Heart right ventricle (tissue), 16 donors: ENCODE measurements at places on chromosomes 7 and 10. TPM values are rescaled to one million over a fixed set of nuclear protein-coding genes. Genes with fewer than 3 reads are reported as not detected.

DNA sequence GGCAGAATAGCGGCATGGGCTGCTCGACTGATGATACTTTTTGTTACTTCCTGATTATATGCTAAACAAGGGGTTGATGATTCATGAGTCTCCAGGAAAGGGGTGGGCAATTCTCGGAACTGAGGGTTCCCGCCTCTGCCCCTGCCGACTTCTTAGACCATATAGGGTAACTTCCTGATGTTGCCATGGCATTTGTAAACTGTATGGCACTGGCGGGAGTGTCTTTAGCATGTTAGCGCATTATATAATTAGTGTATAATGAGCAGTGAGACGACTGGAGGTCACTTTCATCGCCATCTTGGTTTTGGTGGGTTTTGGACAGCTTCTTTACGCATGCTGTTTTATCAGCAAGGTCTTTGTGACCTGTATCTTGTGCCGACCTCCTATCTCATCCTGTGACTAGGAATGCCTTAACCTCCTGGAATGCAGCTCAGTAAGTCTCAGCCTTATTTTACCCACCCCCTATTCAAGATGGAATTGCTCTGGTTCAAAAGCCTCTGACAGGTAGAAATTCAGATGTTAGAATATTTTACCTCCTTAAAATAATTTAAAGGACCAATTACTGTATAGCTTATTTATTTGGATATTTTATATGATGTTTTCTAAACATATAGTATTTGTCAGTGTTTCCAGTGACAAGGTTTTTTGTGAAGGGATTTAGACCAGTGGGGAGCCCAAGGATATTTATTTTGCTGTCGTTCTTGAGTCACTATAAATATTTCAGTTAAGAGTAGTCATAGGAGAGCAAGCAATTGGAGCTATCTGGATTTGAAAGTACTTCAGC, 90.1 kb upstream of the PIK3CG start:
- H3K27ac ChIP-seq, result no peak overlapping the region
- H3K4me1 ChIP-seq, result no peaks in the 10 kb centered on the region
- DNase-seq, result no peak
- no peaks in the 10 kb centered on the region for H3K27me3 ChIP-seq
- H3K4me3 ChIP-seq, result no peak overlapping the region

DNA sequence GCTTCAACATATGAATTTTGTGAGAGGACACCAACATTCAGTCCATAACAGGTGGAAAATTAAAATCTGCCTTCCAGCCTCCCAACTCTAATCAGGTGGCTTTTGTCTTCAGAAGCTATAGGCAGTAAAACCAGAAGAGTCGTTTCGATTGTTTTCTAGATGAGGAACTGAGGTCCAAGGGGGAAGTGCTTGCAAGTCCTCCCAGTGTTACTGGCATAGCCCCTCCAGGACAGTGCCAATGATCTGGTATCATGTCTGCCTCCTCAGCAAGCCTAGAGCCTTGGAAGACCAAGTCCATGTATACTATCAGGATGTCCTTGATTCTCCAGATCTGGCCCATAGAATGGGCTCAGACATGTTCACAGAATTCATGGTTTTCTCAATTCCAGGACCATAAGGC, 16.9 kb downstream of the CYP26A1 start:
- H3K36me3 ChIP-seq, result no peaks in the 10 kb centered on the region
- no peaks in the 10 kb centered on the region for H3K4me1 ChIP-seq
- no peak overlapping the region for H3K4me3 ChIP-seq
- DNase-seq, result no peak
- H3K27ac ChIP-seq, result no peak overlapping the region
- peaks cover 3% of the 10 kb centered on the region for H3K27me3 ChIP-seq

DNA sequence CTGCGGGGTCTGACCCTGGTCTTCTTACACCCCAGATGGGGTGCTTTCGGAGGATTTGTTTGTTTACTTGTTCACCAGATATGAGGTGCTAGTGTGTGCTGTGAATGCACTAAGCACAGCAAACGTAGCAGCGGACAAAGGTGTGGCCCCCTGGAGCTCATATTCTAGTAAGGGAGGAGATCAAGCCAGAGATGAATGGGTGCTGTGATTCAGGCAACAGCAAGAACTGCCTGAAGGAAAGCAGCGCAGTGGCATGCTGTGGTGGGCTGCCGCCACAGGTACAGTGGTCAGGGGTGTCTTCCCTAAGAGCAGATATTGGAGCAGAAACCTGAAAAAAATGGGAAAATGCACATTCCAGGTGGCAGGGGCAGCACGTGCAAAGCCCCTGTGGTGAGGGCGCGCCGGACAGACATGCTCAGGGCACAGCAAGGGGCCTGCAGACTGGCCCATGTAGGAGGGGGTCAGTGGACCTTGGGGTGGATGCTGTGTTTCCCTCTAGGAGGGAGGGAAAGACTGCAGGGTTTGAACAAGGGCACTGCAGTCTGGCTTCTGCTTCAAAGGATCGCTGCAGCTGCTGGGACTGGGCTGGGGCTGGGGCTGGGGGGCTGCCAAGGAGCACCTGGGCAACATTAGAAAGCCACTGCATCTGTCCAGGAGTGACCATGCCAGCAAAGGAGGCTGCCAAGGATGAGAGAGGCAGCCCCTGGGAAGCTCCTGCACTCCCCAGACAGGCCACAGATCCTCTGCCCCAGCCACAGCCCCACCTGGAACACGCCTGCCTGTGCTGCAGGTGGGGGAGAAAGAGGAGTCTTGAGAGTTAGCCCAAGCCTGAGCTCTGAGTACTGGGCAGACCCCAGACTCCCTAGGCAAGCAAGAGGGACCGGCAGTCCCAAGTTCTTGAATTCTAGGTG, 927 bp upstream of the DEPP1 start:
- no peak overlapping the region for H3K4me3 ChIP-seq
- H3K27me3 ChIP-seq, result no peaks in the 10 kb centered on the region
- peaks cover 6% of the 10 kb centered on the region for H3K36me3 ChIP-seq
- peaks cover 93% of the 10 kb centered on the region for H3K4me1 ChIP-seq
- peak overlapping the region; percentile 88 for H3K27ac ChIP-seq

- no peaks in the 10 kb centered on the region for H3K4me1 ChIP-seq
- no peaks in the 10 kb centered on the region for H3K27me3 ChIP-seq
- H3K36me3 ChIP-seq, result no peaks in the 10 kb centered on the region
- no peak for DNase-seq
- no peak overlapping the region for H3K4me3 ChIP-seq
These were observed 148.6 kb downstream of the ELFN1 start for GRCh38 chr7:1818575-1819258.

- no peak overlapping the region for H3K27ac ChIP-seq
- DNase-seq, result no peak
- no peaks in the 10 kb centered on the region for H3K4me1 ChIP-seq
These were observed 60.3 kb downstream of the ATOH7 start for GRCh38 chr10:68171539-68172080.

DNA sequence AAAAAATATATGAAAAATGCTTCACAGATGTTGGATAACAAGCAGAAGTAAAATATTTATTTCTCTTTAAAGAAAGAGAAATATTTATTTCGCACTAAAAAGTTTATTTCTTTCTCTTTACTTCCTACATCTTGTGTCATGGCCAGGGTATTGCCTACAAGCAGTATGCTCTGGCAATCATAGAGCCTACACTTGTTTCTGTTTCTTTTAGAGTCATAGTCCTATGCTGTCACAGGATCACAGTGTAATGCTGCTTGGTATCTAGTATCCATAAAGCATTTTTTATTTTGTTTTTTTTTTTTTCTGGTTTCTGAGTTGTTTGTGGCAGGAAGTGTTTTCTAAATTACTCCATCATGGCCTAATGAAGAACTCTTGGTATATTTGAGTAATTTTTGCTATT, 116.0 kb downstream of the ATRNL1 start:
- no peaks in the 10 kb centered on the region for H3K4me1 ChIP-seq
- H3K27ac ChIP-seq, result no peak overlapping the region
- no peak for DNase-seq
- H3K36me3 ChIP-seq, result no peaks in the 10 kb centered on the region
- no peak overlapping the region for H3K4me3 ChIP-seq
- H3K27me3 ChIP-seq, result no peaks in the 10 kb centered on the region

GRCh38 chr7:28201131-28201530, 20.5 kb upstream of the JAZF1 start:
- H3K4me1 ChIP-seq, result no peaks in the 10 kb centered on the region
- no peak overlapping the region for H3K4me3 ChIP-seq
- H3K27ac ChIP-seq, result no peak overlapping the region
- no peaks in the 10 kb centered on the region for H3K36me3 ChIP-seq
- H3K27me3 ChIP-seq, result no peaks in the 10 kb centered on the region
- no peak for DNase-seq

GRCh38 chr10:82865366-82865765, 990.4 kb downstream of the NRG3 start:
- no peaks in the 10 kb centered on the region for H3K4me1 ChIP-seq
- H3K27me3 ChIP-seq, result no peaks in the 10 kb centered on the region
- no peak overlapping the region for H3K27ac ChIP-seq
- DNase-seq, result no peak

DNA sequence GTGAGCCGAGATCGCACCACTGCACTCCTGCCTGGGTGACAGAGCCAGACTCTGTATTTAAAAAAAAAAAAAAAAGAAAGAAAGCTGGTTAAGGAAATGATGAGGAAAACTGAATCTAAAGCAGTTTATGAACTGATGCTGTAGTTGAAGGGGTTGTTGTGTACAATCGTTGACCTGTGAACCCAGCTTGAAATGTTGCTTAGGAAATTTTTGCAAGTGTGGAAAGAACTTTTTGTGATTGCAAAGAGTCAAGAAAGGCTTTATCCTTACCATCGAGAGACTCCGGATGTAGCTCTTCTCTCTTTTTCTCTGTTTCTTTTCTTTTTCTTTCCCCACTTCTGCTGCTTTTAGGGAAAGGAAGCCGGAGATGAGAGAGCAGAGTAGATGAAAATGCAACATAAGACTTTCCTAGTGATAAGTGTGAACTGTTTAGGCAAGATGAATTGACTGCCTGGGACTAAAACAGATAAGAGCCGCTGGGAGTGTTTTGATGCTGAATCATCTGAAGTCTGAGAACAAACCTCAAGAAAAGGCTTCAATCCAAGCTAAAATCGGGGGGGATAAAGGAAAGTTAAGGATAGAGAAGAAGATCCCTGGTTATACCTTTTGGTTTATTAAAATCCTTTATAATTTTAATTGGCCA, 69.0 kb downstream of the TAF3 start:
- H3K36me3 ChIP-seq, result no peaks in the 10 kb centered on the region
- no peak overlapping the region for H3K4me3 ChIP-seq
- no peak overlapping the region for H3K27ac ChIP-seq
- H3K27me3 ChIP-seq, result no peaks in the 10 kb centered on the region
- no peak for DNase-seq
- H3K4me1 ChIP-seq, result peaks cover 5% of the 10 kb centered on the region

- H3K27me3 ChIP-seq, result no peaks in the 10 kb centered on the region
- DNase-seq, result no peak
- no peaks in the 10 kb centered on the region for H3K4me1 ChIP-seq
- no peak overlapping the region for H3K27ac ChIP-seq
These were observed 577.3 kb upstream of the GALNT17 start for GRCh38 chr7:70554646-70555045.

- DNase-seq, result no peak
- no peak overlapping the region for H3K27ac ChIP-seq
- peaks cover 3% of the 10 kb centered on the region for H3K36me3 ChIP-seq
- H3K4me1 ChIP-seq, result peaks cover 51% of the 10 kb centered on the region
These were observed 42.9 kb downstream of the SH3PXD2A start for GRCh38 chr10:103812432-103812831.

Gene PON1
- not detected for total RNA-seq

Gene GRM3
- not detected for total RNA-seq

Gene PRSS37
- total RNA-seq, result not detected

Gene PALD1
- total RNA-seq, result 6.9 TPM

Gene DNMBP
- 7.9 TPM for total RNA-seq

Gene TMEM72
- not detected for total RNA-seq

Gene INMT
- total RNA-seq, result 38.9 TPM
